ENCODE measurements at places on chromosomes 13 and 19.

DNA sequence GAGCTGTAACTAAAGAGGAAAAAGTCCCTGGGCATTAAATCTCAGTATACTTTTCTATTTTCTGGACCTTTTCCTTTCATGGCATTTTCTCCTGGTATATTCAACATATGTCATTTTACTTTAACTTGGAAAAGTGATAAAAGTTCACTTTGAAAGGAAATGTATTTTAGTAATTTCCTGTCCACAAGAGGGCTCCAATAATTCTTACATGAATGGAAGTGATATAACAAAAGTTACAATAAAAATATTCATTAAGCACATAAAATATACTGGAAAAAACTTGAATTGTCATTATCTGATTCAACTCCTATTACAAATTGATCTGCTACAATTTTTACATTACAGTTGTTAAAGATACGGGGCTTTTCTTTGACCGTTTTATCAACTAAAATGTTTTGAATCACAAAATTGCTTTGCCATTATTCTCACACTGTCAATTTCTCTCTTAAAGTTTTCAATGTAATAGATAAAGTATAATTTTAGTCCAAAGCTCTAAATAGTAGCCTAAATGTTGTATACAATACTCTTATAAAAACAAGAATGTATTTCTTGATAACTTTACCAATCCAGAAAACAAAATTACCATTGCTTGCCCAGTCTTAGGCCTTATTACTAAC lies 4.9 kb downstream of the UBL3 start:
- no peak for DNase-seq

DNA sequence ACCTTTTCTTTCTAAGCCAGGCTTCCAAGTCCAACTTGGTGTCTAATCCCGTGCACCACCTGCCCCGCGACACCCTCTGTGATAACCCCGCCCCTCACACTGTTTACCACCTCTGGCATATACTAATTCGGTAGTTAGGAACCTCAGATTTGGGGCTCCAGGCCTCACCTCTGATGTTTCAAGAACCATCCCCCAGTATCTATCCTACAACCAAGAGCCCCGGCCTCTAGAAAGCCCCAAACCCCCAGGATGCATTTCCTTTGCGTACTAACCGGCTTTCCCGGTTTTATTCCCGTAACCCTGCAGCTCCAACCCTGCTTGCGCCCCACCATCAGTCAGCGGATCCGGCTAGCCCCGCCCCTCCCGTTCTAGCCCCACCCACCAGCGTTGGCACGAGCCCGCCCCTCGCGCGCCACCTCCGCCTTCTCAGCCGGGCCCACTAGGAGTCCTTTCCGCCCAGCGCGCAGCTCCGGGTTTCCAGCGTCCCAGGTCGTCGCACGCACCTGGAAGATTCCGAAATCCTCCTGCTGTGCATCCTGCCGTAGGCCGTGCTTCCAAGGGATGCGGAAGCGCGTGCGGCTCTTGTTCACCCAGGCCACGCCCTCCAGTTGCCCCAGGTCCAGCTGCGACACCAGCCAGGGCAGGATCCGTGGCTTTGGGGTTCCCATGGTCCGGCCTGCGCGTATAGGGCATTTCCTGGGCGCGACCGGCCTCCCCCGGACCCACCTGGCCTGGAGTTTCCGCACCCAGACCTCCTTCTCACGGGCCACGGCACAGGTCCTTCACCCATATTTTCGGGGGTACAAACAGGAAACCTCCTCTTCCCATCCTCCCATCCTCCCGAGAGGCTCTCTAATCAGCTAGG lies 1.3 kb downstream of the IRF3 start:
- DNase-seq = peak; percentile 89

DNA sequence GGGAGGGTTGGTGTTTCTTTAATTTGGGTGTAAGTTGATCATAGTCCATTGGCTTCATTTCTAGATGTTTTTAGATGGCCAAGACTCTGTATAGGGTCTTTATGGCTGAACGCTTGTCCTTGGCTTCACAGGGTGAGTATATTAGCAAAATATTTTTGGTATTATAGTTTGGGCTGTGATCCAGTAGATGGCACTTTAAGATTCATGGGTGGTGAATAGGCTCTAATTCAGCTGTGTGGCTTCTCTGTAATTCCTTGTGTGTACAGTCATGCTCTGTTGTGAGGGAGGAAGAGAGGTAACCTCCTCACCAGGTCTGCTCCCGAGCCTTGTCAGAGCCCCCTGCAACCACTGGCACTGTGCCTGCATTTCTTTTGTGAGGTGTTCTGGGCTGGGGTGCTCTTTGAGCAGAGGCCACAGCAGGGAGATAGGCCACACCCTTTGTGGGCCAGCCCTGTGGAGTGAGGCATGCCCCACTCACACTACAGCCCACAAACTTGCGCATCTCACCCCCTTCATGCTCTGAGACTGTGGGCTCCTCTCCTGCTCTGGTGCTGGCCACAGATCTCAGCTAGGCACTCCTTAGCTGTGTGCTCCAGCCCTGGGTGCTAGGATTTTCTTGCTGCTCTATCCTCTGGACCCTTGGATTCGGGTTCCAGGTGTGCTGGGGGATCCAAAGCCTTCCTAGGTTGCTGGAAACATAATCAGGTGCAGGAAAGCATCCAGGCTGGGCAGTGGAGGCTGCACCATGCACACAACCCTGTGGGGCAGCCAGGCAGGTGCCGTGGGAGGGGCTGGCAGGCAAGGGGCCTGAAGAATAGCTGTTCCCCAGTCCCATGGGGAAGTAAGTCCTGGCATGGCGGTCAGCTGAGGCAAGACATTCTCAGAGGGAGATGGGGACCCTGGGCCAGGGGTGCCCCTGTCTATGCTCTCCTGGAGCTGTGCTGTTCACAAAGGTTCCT lies 193.9 kb downstream of the GPC5 start:
- DNase-seq = no peak

- no peak for DNase-seq
Observed at GRCh38 chr13:104968876-104969275, 1566.6 kb downstream of the EFNB2 start.

GRCh38 chr19:19062454-19063182 lies 1.2 kb upstream of the SLC25A42 start:
- DNase-seq = no peak

DNA sequence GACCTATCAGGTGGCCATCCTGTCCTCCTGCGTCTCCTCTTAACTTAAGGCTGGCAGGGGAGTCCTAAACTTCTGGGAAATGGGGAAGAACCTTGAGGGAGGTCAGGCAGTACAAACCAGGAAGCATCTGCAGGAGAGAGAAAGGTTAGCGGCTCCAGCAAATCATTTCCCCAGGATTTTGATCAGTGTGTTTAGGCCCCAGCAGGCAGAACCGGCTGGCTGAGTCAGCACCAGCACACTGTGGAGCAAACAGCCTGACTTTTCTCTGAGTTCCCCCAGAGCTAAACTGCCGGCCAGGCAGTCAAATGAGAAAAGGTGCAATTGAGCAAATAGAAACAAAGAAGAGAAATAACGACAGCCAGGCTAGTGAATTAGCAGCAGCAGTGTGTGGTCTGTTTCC lies 46.7 kb upstream of the MEDAG start:
- no peak for DNase-seq

DNA sequence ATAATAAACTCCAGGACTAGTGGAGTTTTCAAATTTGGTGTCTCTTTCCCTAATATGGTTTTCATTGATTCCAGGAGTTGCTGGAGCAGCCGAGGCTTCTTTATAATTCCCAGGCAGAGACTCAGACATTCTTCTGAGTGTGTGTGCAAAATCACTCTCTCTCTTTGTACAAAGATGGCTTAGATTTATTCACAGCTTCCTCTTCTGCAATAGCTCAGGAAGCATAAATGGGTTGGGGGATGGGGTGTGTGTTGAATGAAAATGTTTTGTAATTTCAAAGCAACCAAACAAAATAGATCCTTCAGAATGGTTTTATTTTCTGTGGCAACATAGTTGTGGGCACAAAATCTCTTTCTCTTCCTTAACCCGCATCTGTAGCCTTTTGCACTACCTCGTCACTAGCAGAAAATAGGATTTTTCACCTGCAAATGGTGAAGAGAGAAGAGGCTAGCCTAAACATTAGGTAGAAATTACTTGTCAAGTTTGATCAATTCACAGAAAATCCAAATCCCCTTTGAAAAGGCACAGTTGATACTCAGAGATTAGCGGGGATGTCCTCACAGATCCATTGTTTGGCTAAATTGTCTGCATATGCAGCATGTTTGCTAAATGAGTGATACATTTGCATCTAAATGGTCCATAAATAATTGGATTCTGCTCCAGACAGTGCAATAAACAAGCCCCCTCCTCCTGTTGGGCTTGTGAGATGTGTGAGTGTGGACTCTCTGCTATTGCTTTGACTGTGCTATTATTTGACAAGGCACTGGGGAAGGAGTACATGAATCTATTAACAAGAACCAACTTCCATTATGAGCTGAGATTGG lies 66.7 kb downstream of the CBY2 start:
- DNase-seq = no peak

DNA sequence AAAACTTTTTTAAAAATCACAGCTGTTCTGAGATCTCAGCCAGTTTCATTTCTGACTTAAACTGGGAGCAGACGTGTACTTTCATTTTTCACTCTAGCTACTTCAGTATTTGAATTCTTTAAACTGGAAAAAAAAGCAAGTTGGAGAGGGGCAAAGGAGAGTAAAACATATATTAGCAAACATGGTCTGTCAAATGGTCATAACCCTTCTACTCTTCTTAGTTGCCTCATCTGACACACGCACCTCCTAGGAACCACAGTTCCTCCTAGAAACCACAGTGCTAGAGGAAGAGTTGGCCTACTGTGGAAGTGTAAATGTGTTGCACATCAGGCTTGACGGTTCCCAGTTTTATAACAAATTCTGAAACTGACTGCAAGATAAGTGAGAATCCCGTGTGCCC lies 47.2 kb downstream of the TM9SF2 start:
- no peak for DNase-seq

DNA sequence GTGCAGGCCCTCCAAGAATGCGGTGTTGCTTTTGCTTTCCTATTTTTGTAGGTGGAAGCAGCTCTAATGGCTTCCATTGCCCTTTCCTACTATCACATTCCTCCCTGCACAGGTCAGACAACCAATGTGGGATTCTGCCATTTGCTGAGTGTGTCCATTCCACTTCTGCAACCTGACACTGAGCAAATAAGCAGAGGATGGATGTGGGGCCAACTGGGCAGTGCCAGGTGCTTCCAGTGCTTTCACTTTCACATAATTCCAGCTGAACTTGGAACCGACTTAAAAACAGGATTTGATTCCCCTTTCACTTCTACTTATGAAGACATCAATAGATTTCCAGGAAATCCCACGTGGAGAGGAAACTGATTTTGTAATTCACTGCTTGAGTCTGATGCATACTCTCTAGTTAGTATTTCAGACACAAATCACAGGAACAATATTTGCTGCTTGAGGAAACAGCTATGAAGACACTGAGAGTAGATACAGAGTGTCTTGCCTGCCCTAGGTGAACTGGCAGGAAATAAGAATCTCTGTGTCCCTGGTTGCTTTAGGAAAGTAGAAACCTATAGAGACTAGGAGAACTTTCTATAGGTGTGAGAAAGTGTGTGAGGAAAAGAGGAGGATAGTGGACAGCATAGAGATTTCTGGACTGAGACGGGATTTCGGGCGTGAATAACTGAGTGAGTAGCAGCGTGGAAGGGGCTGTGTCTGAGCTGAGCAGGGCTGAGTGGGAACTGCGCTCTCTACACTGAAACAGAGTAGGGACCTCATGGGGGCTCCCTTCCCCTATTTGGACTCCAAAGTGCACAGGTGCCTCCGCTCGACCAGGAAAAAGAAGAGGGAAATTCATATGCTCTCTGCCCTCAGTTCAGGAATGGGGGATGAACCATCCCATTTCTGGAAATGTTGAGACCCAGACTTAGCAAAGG lies 22.5 kb downstream of the LGALS16 start:
- DNase-seq = no peak

DNA sequence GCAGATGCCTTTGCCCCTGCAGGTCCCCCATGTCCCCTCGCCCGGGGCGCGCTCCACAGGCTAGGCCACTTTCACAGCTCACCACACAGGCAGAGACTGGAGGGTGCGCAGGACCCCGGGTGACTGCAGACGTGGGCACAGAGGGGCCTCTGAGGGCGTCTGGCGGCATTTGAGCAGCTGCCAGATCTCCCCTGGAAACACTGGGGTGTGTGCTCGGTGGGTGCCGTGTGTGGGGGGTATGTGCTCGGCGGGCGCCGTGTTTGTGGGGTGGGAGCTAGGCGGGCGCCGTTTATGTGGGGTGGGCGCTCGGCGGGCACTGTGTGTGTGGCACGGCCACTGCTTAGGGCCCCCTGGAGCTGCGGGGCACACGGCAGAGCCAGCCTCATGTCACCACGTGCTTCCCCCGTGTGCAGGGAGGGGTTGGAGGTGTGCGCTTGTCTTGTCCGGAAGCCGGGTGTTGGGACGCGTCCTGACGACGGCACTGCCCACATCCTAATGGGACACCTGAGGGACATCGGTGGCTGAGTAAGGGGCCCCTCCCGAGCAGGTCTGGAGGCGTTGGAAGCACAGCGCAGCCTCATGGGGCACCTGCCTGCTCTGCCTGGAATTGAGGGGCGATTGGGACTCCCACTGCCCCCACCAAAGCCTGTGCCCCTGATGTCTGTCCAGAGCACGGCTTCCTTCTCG lies 16.7 kb downstream of the CSNK1G2 start:
- DNase-seq = no peak

DNA sequence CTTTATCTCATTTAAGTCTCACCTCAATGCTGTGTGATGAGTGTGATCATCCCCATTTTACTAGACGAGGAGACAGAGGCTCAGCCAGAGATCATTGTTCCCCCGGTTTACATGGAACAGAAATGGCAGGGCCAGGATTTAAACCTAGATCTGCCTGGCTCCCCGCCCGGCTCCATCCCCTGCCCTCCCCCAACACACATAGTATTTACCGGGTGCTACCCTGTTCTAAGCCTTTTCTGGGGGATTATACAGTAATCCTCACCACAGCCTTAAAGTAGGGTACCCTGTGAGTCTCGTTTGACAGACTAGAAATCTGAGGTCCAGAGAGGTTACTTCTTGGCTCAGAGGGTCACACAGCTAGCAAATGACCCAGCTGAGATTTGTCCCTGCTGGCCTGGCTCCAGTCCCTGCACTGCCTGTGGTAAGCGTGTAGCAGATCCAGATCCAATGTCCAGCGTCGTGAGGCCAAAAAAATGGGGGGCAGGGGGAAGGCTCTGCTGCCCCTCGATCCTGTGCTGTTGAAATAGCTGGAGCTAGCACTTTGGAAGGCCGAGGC lies 3.8 kb upstream of the KLC3 start:
- DNase-seq = no peak

GRCh38 chr19:55678121-55678671 lies 3.2 kb downstream of the EPN1 start:
- DNase-seq = peak; percentile 85

DNA sequence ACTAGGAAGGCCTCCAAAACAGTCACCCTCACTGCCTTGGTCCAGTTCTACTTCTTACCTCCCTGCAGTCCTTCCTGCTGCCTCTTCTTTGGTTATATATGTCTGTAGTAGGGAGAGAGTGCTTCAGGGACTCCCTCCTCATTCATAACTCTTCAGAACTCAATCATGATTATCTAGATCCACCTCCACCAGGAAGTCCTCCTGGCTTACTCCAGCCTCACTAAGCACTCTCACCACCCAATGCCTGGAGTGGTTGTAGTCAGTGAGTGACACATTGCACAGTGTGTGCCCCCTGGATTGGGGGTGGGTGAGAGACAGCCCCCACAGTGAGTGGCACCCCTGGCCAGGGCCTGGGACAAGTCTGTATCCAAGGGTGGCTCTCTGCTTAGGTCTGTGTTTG lies 10.0 kb upstream of the FOSB start:
- DNase-seq = peak; percentile 20
